ENCODE measurements at places on chromosomes 2 and 18. TPM values are rescaled to one million over a fixed set of nuclear protein-coding genes. Genes with fewer than 3 reads are reported as not detected.

Gene RIT2
- not detected for total RNA-seq

Gene CYS1
- 0.37 TPM for total RNA-seq

Gene TCF23
- not detected for total RNA-seq

Gene SOWAHC
- total RNA-seq = 7.4 TPM

Gene SOCS6
- total RNA-seq = 43.4 TPM

Gene C2orf15
- 0.18 TPM for total RNA-seq

Gene PRADC1
- 13.7 TPM for total RNA-seq

Gene ABCA12
- total RNA-seq = 0.28 TPM

Gene NEU2
- total RNA-seq = not detected

Gene CLEC4F
- total RNA-seq = not detected

Gene SPHKAP
- total RNA-seq = not detected

Gene EPB41L3
- total RNA-seq = 3.6 TPM

Gene C2orf72
- 1.1 TPM for total RNA-seq

Gene ANKRD23
- 1.2 TPM for total RNA-seq

Gene CAPN14
- 0.14 TPM for total RNA-seq

Gene UGT1A6
- total RNA-seq = not detected

Gene AGXT
- total RNA-seq = not detected

Gene PID1
- 50.2 TPM for total RNA-seq

Gene TMEM178A
- total RNA-seq = 0.92 TPM

Gene AQP4
- total RNA-seq = not detected
